ENCODE measurements at places on chromosomes 6 and 20.
A peak's percentile ranks its signal among the peaks of the same experiment; 100 is the strongest.

DNA sequence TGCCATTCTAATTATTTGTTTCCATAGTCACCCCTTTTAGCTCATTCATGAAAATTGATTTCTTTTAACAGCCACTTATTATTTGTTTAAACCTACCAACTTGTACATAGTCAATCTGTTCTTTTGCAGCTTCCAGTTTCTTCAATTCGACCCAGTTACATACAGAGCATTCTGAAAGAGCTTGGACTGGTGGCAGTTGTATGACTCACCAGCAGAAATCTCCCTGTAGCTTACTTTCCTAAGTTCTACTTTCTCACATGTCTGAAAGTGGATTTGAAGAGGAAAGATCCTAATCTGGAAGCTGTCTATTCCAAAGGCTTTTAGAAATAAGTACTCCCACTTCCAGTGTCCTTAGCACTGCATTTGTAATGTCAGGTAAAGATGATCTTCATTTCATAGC is 447.9 kb downstream of the HTR1B start:
- no peaks in the 10 kb centered on the region for H3K36me3 ChIP-seq
- H3K4me3 ChIP-seq, result no peak overlapping the region
- H3K27me3 ChIP-seq, result no peaks in the 10 kb centered on the region
- no peak overlapping the region for H3K27ac ChIP-seq

DNA sequence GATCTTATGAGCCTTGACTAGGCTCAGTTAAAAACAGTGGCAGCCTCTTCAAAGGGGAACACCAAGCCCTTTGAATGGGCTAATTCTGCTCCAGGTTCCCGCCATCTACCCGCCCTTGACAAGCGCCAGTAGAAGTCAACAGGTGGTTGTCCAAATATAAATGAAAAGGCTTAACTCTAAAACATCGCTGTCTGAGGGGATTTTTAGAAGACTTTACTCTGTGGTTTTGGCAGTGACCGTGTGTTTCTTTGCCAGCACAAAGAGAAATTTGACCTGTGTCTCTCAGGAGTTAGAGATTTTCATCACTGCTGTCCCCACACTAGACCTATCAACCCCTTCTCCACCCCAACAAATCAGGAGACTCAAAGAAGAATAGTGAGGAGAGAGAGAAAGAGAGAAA is 19.8 kb upstream of the SIM1 start:
- no peaks in the 10 kb centered on the region for H3K36me3 ChIP-seq
- H3K27me3 ChIP-seq, result no peaks in the 10 kb centered on the region
- H3K4me1 ChIP-seq, result peaks cover 35% of the 10 kb centered on the region
- H3K27ac ChIP-seq, result no peak overlapping the region
- no peak for DNase-seq

- no peak overlapping the region for H3K4me3 ChIP-seq
- no peaks in the 10 kb centered on the region for H3K36me3 ChIP-seq
- H3K27ac ChIP-seq, result no peak overlapping the region
These were observed 289.9 kb upstream of the TSHZ2 start for GRCh38 chr20:52682237-52682636.

DNA sequence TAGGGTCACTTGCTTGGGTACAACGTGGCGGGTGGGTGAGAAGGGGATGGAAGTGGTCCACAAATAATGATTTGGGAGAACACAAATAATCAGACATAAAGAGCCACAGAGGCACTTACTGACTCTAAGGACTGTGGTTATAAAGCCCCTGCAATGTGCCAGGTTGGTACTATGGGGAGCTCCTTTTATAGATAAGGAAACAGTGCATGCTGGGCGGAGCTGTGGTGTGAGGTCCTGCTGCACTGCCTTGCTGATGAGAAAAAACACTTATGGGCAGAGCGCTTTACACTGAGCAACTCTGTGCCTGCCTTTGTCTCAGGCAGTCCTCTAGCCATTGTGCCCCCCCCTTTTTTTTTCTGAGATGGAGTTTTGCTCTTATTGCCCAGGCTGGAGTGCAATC is 29.1 kb upstream of the SCRT2 start:
- H3K36me3 ChIP-seq, result no peaks in the 10 kb centered on the region
- peaks cover 13% of the 10 kb centered on the region for H3K27me3 ChIP-seq
- no peak for DNase-seq

GRCh38 chr20:967796-968742 is 34.0 kb downstream of the RSPO4 start:
- peak; percentile 13 for DNase-seq
- H3K36me3 ChIP-seq, result peaks cover 5% of the 10 kb centered on the region
- no peak overlapping the region for H3K27ac ChIP-seq
- no peak overlapping the region for H3K4me3 ChIP-seq
- no peaks in the 10 kb centered on the region for H3K4me1 ChIP-seq

DNA sequence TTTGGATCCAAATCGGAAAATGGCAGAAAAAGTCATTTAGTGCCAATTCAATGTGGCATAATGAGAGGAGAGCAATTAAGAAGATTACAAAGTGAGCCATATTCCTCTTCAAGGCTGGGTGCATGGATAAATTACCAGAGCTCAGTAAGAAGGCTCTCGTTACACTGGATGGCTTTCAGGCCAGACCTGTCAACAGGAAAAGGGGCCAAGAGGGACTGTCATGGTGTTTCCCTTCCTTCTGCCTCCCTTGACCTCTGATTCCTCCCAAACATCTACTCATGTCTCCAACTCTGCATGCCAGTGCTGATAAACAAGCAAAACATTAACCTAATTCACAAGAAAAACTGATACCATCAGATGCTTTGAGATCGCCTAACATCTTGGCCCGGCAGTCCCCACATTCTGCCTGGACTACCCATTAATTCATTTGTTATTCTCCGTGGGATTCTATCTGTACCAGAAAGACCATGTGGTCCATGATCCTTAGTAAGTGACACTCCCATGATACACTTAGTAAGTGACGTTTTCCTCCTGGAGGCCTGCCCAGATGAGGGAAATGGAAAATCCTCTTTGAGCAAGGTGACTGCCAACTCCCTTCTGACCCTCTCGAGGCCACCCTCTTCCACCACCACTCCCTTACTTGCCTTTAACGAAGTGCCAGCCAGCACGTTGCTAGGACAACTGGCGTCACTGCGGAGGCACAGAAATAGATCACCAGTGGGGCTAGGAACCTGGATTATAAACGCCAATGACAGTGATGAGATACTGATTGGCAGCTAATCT is 239.2 kb downstream of the GMPR start:
- H3K4me3 ChIP-seq, result no peak overlapping the region
- no peaks in the 10 kb centered on the region for H3K27me3 ChIP-seq
- no peak overlapping the region for H3K27ac ChIP-seq
- H3K36me3 ChIP-seq, result no peaks in the 10 kb centered on the region
- DNase-seq, result no peak

DNA sequence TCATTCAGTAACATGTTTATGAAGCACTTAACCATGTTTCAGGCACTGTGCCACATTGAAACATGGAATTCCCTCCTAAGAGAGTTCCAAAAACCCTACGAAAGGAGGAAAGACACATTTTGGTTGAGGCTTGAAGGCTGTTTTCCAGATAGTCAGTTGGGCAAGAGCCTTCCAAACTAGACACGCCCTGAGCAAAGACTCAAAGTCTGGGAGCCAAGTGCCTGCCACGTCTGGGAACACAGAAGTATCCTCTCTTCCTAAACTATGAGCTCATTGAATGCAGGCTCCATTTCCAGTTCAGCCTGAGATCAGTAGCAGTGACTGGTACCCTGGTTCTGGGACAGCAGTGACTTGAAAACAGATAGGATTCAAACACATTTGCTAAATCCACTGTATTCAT is 74.5 kb upstream of the FAM8A1 start:
- DNase-seq, result no peak
- H3K27me3 ChIP-seq, result no peaks in the 10 kb centered on the region

DNA sequence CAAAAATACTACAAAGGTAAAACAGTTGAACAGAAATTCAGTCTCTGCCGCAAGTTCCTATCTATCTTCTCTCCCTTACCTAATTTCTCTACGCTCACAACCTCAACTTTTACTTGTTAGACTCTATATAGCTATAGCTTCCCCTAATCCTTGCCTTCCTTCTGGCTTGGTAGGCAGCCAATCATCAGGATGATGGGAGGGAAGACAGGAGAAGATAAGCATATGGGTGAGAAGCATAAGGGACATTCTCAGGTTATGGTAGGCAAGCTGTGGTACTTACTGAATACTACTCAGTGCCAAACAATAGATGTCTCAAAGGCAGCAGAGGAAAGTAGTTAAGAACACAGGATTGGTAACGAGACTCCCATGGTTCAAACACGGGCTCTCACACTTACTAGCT is 7.8 kb downstream of the CCNC start:
- no peak for DNase-seq
- no peak overlapping the region for H3K27ac ChIP-seq
- H3K4me1 ChIP-seq, result peaks cover 23% of the 10 kb centered on the region
- H3K4me3 ChIP-seq, result no peak overlapping the region

- no peaks in the 10 kb centered on the region for H3K4me1 ChIP-seq
- DNase-seq, result no peak
- no peak overlapping the region for H3K27ac ChIP-seq
- H3K36me3 ChIP-seq, result no peaks in the 10 kb centered on the region
- H3K4me3 ChIP-seq, result no peak overlapping the region
These were observed 17.5 kb upstream of the ZNF831 start for GRCh38 chr20:59145924-59146779.

GRCh38 chr6:157265635-157266034 is 57.7 kb downstream of the TMEM242 start:
- H3K27ac ChIP-seq, result no peak overlapping the region
- H3K4me1 ChIP-seq, result no peaks in the 10 kb centered on the region
- peaks cover 14% of the 10 kb centered on the region for H3K27me3 ChIP-seq
- H3K36me3 ChIP-seq, result no peaks in the 10 kb centered on the region

DNA sequence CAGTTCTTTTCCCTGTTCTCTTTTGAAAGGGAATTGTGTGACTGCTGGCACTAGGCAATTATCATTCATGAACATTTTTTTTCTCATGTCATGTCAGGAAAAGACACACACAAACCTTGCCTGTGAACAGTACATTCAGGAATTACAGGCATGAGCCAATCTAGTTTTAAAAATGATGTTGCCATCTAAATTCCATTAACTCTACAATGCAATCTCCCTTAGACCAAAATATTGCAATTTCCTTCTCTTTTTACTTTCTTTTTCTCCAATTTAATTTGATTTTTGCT is 127.5 kb upstream of the STMND1 start:
- no peak overlapping the region for H3K4me3 ChIP-seq
- H3K4me1 ChIP-seq, result no peaks in the 10 kb centered on the region
- no peak for DNase-seq
- no peaks in the 10 kb centered on the region for H3K36me3 ChIP-seq

- no peaks in the 10 kb centered on the region for H3K27me3 ChIP-seq
- DNase-seq, result no peak
- H3K27ac ChIP-seq, result no peak overlapping the region
- no peak overlapping the region for H3K4me3 ChIP-seq
These were observed 631.3 kb downstream of the TFAP2A start for GRCh38 chr6:9783567-9783966.

DNA sequence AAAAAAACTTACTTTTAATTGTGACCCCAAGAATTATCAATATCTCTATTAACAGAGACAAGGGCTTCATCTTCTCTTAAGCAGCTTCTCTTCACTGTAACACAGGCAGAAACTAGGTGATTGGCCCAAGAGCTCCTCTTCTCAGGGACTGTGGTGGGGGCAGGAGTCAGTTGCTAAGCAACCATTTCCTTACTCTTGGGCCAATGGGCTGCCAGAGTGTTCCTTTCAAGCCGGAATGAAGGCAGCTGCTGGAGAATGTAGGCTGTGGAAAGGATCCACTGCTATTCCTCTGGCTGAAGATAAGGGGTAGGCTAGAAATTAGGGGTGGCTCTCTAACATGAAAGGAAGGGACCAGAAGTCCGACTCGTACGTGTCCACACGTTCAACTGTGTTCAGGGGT is at the start of gene SEL1L2:
TSS of gene SEL1L2 (minus strand) at position 150 of the 400 bp plus-strand sequence. CDS start at position 70, 80 bp downstream.
- no peaks in the 10 kb centered on the region for H3K27me3 ChIP-seq
- no peak within 1 kb of the TSS for H3K27ac ChIP-seq
- H3K4me1 ChIP-seq, result no peaks in the 10 kb centered on the region
- H3K36me3 ChIP-seq, result peaks cover 13% of the 10 kb centered on the region
- DNase-seq, result no peak

DNA sequence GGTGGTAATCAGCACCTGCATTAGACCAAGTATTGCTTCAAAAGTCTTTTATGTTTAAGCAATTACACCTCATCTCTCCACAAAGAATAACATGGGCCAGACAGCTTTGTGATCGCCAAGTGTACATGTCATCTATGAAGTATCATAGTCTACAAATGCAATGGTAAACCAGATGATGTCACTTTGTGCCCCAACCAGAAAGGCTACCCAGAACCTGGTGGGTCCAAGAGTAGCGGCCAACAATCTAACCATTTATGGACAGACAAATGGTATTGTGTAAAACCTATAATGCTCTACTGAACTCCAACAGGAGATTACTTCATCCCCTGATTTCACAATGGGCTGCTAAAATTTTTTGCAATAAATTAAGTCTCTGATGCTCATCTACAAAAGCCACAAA is 295.9 kb downstream of the GMDS start:
- DNase-seq, result no peak
- no peaks in the 10 kb centered on the region for H3K27me3 ChIP-seq
- H3K4me3 ChIP-seq, result no peak overlapping the region
- peaks cover 8% of the 10 kb centered on the region for H3K36me3 ChIP-seq
- H3K4me1 ChIP-seq, result peaks cover 11% of the 10 kb centered on the region

DNA sequence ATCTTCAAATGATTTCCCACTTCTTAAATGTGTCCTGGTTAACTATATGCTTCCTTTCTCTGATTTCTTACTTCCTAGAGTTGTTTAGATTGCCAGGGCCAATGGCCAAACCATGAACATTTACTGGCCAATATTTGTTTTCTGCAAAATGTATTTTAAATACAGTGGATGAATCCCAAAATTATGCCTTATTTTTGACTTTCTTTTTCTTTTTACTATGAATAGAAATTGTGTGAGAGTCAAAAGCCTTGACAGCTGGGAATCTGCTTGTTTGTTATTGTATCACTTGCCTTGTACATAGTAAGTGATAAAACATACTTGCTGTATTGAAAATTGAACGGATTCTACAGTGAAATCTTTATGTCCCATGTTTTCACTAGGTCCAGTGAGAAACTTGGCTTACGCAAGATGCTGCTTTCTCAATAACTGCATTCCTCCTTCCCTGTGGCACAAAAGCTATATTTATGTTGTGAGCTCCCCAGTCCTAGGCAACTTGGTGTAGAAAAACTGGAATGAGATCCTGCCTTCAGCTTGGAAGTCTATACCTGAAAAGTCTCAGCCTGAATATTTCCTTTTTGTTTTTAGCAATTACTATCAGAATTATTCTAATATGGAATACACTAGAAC is 295.2 kb downstream of the EPHA7 start:
- no peak overlapping the region for H3K4me3 ChIP-seq
- H3K36me3 ChIP-seq, result no peaks in the 10 kb centered on the region

DNA sequence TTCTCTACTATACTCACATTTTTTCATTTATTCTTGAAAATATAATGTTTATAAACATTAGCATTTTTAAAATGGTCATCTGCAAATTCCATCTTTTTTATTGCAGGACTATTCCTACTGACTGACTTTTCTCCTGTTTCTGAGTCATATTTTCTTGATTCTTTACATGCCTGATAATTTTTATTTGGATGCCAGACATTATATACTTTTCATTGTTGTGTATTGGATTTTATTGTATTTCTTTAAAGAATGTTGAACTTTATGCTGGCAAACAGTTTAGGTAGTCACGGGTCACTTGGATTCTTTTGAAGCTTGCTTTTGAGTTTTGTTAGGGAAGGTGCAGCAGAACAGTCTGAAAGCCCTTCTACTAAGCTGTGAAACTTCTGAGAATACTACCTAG is 403.2 kb downstream of the ARHGAP18 start:
- no peak overlapping the region for H3K4me3 ChIP-seq
- no peak for DNase-seq
- no peaks in the 10 kb centered on the region for H3K36me3 ChIP-seq
- no peaks in the 10 kb centered on the region for H3K27me3 ChIP-seq
- no peaks in the 10 kb centered on the region for H3K4me1 ChIP-seq
- no peak overlapping the region for H3K27ac ChIP-seq

All from Calu3 (cell line).